Vagina (tissue), 2 donors: ENCODE measurements at places on chromosomes 1 and 21.

DNA sequence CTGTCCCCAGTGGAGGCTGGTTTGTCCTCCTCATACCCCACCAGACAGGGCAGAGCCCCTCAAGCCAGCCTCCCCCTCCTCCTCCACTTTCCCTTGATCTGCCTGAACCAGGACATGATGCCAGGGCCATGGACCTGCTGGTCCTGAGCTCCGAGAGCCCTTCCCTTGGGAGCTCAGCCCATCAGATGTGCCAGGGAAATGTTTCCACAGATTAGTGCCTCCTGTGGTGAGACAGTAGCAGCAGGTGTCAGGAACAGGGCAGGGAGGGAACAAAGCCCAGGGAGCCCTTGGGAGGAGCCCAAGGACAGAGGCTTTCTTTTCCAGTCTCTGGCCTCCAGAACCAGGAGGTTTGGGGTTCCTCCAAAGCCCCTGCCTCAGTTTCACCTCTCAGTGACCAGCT lies 14.6 kb upstream of the SLC41A1 start:
- DNase-seq = no peak

DNA sequence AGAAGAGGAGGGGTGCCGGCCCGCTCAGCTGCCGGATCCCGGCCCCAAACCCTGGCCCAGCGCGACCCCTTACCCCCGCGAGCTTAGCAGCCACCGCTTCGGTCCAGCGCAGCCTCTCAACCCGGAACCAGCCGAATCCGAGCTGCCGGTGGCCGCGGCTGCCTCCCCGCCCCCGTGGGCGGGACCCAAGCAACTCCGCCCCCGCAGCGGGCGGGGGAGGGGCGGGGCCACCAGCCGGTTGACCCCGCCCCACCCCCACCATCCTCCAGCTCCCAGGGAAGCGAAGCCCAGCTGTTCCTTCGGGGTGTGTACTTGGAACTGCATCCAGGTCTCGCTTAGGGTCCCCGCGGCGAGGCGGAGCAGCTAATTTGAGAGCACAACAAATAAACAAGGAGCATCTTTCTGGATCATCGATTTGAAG lies at the start of gene TRIM62:
Gene TRIM62 (minus strand): TSS at position 123 of the 421 bp plus-strand sequence. CDS start 611 bp downstream, outside the sequence.
- DNase-seq = no peak

DNA sequence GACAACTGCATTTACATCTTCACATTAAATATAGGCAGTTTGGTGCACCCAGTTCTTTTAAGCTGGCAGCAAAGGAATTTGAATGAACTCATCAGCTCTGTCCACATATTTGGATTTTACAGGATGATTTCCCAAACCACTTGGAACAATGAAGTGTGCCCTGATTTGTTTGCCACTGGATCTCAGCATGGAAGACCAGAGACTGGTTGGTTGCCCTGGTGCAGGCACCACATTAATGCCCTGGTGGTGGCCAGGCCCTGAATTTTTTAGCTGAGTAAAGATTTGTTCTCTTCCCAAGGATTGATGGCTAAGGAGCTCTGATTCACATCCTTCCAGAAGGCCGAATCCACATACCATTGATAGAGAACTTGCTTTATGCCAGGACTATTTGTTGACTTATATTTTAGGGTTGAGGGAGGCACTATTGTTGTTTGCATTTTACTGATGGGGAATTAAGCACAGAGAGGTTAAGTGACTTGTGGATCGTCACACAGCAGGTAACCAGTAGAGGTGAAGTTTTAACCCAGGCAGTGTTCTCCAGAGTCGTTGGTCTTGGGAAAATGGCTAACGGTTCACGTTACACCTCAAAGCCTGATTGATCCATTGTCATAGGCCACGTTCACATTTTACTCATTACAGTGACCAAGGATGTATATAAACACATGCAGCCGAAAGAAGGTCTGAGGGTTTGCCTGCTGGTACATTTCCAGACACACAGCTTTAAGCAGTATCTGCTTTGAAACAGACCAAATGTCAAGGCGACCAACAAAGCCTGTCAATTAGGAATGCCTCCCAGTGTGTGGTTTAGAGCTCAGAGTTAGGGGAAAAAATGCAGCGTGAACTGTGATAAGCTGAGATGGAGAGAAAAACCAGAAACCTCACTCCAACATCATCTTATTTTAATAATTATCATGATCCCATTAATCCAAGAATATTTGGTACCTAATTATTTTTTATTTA lies 50.7 kb downstream of the KAZN start:
- DNase-seq = no peak

- no peak for DNase-seq
These were observed 126.0 kb downstream of the NR5A2 start for GRCh38 chr1:200153277-200154055.

DNA sequence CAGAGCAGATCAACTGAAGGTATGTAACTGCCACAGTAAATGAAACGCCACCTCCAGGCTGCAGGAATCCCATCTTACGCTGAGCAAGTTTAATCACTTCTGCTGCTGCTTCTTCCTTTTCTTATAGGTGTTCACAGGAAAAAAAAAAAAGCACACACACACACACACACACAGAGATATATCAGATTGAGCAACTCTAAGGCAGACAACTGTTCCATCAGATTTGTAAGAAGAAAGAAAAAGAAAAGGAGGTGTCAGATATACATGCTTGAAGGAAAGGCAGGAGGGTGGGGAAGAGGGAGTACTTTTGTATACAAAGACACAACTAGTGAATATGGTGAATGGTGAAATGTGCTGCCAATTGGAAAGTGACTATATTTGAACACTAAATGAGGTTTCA lies 28.6 kb downstream of the DSTYK start:
- no peak for DNase-seq

GRCh38 chr1:78591971-78592370 lies 28.3 kb upstream of the IFI44L start:
- no peak for DNase-seq

- no peak for DNase-seq
These were observed 393.8 kb downstream of the HHAT start for GRCh38 chr1:210722410-210723081.

- no peak for DNase-seq
These were observed 3.3 kb upstream of the FCRL6 start for GRCh38 chr1:159798893-159799292.
